ENCODE measurements at places on chromosomes 13 and 19.

DNA sequence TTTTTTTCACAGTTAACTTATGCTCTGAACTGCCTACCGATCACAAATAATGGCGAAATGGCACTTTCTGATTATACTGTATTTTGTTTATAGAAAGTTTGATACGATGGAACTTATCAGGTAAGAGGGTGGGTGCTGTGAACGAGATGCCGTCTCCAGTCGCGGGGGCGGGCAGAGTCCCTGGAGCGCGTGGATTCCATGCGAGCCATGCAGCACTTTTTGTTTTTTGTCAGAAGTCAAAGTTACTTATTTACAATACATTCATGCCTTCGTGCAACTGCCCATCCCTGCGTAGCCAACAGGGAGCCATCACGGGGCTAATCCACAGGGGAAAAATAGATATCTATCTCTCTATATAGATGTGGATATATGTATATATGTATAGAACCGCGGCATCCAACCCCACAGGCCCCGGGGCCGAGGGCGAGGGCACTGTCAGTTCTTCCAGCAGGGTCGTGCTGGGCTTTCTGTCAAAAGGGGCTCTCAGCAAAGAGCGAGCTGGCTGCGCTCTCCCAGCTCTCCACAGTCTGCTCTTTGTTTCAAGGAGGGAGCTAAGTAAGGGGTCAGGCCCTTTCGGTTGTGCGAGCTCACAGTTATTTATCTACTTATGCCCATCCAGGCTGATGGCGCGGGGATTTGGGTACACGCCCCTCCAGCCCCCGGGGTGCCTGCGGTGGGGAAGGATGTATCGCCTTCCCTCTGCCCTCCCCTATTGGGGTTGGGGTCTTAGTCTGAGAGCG is 3.4 kb downstream of the SLITRK1 start:
- no peak for DNase-seq
- no peaks in the 10 kb centered on the region for H3K36me3 ChIP-seq
- peak overlapping the region; percentile 54 for H3K4me3 ChIP-seq
- no peaks in the 10 kb centered on the region for H3K4me1 ChIP-seq
- no peak overlapping the region for H3K27ac ChIP-seq
- H3K27me3 ChIP-seq, result no peaks in the 10 kb centered on the region

GRCh38 chr13:44627441-44627840 is 51.3 kb upstream of the TSC22D1 start:
- no peak overlapping the region for H3K27ac ChIP-seq
- H3K36me3 ChIP-seq, result no peaks in the 10 kb centered on the region
- H3K27me3 ChIP-seq, result no peaks in the 10 kb centered on the region
- peaks cover 14% of the 10 kb centered on the region for H3K4me1 ChIP-seq
- peak; percentile 29 for DNase-seq

GRCh38 chr19:53224606-53225005 is 30.1 kb downstream of the ZNF677 start:
- H3K36me3 ChIP-seq, result no peaks in the 10 kb centered on the region
- no peak overlapping the region for H3K4me3 ChIP-seq
- no peaks in the 10 kb centered on the region for H3K27me3 ChIP-seq
- H3K27ac ChIP-seq, result no peak overlapping the region
- DNase-seq, result no peak

DNA sequence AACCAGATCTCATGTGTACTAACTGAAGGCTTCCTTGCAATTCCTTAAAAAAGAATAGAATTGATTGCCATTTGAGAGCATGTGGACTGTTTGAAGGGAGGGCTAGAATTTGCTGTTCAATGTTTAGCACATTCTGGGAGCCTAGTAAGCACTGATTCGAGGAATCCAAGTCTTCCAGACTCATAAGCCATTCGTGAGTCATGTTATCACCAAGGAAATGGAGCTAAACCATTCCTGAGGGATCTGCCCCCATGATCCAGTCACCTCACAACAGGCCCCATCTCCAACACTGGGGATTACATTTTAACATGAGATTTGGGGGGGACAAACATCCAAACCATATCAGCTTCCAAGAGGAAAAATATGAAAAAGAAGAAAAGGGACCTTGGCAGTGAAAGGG is 276.4 kb downstream of the KCNRG start:
- DNase-seq, result peak; percentile 33
- H3K4me3 ChIP-seq, result no peak overlapping the region
- no peaks in the 10 kb centered on the region for H3K36me3 ChIP-seq

GRCh38 chr13:24127116-24127631 is 33.3 kb upstream of the SPATA13 start:
- DNase-seq, result no peak
- no peak overlapping the region for H3K4me3 ChIP-seq
- no peak overlapping the region for H3K27ac ChIP-seq

GRCh38 chr13:113759525-113760137 is 605 bp downstream of the TMEM255B start:
- no peak overlapping the region for H3K27ac ChIP-seq
- peak overlapping the region; percentile 76 for H3K4me3 ChIP-seq
- peaks cover 3% of the 10 kb centered on the region for H3K27me3 ChIP-seq
- DNase-seq, result peak; percentile 26

DNA sequence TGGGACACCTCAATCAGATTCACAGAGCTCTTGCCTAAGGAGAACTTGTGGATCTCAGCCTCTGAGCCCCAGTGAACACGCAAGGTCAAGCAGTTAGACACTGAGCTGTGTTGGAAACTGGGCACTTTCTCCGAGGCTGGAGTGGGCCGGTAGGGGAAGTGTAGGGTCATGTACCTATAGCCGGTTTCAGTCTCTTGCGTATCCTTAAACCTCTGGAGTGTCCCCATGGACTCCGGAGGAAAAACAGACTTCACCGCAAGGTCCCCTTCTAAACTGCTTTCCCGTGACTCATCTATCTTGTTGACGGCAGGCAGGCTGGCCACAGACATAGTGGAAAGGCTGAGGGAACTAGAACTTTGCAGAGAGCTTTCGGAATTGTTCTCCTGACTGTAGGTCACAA is 11.3 kb downstream of the IQCN start:
- H3K4me1 ChIP-seq, result no peaks in the 10 kb centered on the region
- no peaks in the 10 kb centered on the region for H3K27me3 ChIP-seq
- no peak overlapping the region for H3K27ac ChIP-seq
- H3K36me3 ChIP-seq, result peaks cover 19% of the 10 kb centered on the region

- no peaks in the 10 kb centered on the region for H3K27me3 ChIP-seq
- no peaks in the 10 kb centered on the region for H3K4me1 ChIP-seq
- H3K36me3 ChIP-seq, result peaks cover 40% of the 10 kb centered on the region
- H3K4me3 ChIP-seq, result no peak overlapping the region
- no peak for DNase-seq
These were observed 9.5 kb downstream of the ATG4D start for GRCh38 chr19:10553087-10553667.

- DNase-seq, result no peak
- no peaks in the 10 kb centered on the region for H3K36me3 ChIP-seq
These were observed at the start of gene VSTM1 for GRCh38 chr19:54063350-54064116. VSTM1 (minus strand) TSS chr19:54063897; CDS start chr19:54063777, 120 bp downstream.

DNA sequence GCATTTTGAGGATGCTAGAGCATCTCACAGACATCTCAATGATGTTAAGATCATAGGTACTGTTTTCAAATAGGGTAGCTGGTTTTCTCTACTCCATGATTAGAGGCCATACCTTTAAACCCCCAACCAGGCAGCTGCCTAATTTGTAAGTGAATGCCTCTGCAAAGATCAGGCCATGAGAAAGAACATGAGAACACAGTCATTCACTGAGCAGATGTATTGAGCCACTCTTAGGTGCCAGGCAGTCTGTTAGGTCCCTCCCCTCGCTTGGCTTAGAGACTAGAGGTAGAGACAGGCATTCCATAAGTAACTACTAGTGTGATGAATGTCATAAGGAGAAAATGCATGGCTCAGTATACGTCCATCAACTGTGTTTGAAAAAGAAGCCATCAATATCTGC is 410.0 kb downstream of the FGF9 start:
- no peaks in the 10 kb centered on the region for H3K36me3 ChIP-seq
- no peak for DNase-seq
- H3K4me3 ChIP-seq, result no peak overlapping the region
- no peak overlapping the region for H3K27ac ChIP-seq
- no peaks in the 10 kb centered on the region for H3K4me1 ChIP-seq

- H3K4me3 ChIP-seq, result no peak overlapping the region
- no peak for DNase-seq
- H3K36me3 ChIP-seq, result no peaks in the 10 kb centered on the region
- no peaks in the 10 kb centered on the region for H3K4me1 ChIP-seq
- H3K27me3 ChIP-seq, result no peaks in the 10 kb centered on the region
These were observed 24.8 kb downstream of the C2CD4C start for GRCh38 chr19:383922-384798.

DNA sequence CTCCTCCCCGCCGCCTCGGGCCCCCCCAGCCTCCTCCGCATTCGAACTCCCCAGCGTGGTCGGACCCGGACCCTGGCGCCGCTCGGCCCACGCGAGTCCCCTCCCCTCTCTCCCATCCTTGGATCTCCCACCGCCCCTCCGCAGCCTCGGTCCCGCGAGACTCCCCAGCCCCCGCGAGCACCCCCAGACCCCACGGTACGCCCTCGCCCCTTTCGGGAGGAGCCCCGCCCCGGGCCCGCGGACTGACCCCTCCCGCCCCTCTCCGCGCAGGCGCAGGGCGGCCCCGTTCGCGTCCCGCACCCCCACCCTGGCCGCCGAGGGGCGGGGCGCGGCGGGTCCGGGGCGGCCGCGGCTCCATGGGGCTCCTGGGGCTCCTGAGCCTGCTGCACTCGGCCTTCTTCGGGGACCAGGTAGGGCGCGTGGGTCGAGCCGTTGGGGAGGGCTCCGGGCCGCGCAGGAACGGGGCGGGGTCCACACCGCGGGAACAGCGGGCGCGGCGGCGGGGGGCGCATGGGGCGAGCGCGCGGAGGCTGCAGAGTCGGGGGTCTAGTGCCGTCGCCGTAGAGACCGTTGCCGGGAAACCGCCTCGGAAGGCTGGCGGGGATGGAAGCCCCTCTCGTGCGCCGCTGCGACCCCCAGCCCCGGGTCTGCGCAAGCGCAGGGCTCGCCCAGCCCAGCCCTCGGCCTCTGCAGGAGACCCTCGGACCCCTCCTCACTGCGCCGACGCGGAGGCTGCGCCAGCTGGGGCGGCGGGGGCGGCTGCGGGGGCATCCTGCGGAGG is 3.8 kb upstream of the APC2 start:
- peaks cover 39% of the 10 kb centered on the region for H3K27me3 ChIP-seq
- no peak overlapping the region for H3K27ac ChIP-seq
- peaks cover 14% of the 10 kb centered on the region for H3K36me3 ChIP-seq

DNA sequence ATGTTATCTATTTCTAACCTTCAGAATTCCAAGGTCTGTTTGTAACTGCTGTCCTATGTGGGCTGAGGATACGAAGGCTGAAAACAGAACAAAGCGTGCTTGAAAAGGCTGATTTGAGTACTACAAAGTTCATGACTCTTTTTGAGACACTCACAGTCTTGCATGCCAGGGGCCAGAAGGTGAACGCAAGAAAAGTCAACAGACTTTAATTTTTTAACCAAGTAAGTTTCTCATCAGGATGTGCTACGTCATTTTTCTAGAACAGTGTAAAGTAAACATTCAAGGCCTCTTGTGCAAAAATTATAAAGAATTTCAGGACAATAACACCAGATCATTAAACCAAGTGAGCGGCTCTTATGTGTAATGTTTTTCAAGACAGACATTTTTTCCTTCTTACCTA is 163.5 kb downstream of the COG6 start:
- H3K4me3 ChIP-seq, result no peak overlapping the region
- peak; percentile 41 for DNase-seq
- no peaks in the 10 kb centered on the region for H3K36me3 ChIP-seq
- no peak overlapping the region for H3K27ac ChIP-seq

- DNase-seq, result no peak
- H3K27ac ChIP-seq, result no peak overlapping the region
- no peak overlapping the region for H3K4me3 ChIP-seq
- H3K27me3 ChIP-seq, result peaks cover 2% of the 10 kb centered on the region
- H3K36me3 ChIP-seq, result no peaks in the 10 kb centered on the region
These were observed 21.7 kb upstream of the RXFP2 start for GRCh38 chr13:31717583-31717982.

- H3K4me3 ChIP-seq, result no peak overlapping the region
- H3K27ac ChIP-seq, result no peak overlapping the region
- no peaks in the 10 kb centered on the region for H3K27me3 ChIP-seq
- H3K36me3 ChIP-seq, result no peaks in the 10 kb centered on the region
- H3K4me1 ChIP-seq, result no peaks in the 10 kb centered on the region
These were observed 423.3 kb downstream of the SPRY2 start for GRCh38 chr13:79917628-79918027.

DNA sequence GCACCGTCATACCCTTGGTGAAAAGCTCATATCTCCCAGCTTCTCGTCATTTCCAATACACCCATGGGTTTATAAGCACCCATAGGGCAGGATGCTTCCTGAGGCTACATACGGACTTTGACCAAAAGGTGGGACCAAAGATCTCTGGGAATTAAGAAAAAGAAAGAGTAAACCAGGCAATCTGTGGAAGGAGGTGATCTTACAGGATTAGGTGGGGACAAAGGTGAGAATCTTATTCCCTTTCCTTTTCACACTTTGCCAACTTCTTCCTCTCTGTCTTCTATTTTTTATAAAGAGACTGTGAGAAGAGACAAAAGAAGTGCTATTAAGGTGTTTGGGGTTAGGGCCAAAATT is 172.0 kb downstream of the DLEU7 start:
- no peaks in the 10 kb centered on the region for H3K4me1 ChIP-seq
- H3K36me3 ChIP-seq, result no peaks in the 10 kb centered on the region
- DNase-seq, result no peak
- H3K4me3 ChIP-seq, result no peak overlapping the region

DNA sequence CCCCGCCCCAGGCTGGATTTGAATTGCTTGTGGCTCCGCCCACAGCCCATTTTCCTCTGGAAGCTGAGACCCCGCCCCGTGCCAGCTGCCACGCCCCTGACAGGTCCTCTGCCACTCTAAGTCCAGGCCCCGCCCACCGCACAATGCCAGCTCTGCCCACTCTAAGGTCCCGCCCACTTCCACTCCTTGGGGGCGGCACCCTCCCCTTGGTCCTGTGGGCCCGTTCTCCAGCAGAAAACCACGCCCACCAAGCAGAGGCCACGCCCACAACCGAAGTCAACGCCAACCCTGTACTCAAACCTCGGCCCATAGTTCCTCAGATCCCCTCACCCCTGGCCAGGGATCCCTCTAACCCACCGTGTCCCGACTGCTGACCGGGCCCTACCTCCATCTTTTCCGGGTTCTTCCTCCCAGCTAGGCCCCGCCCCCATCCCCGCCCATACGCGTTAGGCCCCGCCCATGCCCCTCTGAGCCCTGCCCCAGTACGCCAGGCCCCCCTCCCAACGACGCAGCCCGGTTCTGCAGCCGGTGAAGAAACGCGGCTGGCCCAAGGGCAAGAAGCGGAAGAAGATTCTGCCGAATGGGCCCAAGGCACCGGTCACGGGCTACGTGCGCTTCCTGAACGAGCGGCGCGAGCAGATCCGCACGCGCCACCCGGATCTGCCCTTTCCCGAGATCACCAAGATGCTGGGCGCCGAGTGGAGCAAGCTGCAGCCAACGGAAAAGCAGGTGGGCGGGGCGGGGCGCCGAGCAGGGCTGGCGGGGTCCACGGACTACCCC is 1.3 kb downstream of the HMG20B start:
- H3K4me1 ChIP-seq, result peaks cover 4% of the 10 kb centered on the region
- peak overlapping the region; percentile 70 for H3K4me3 ChIP-seq
- H3K27ac ChIP-seq, result no peak overlapping the region
- no peaks in the 10 kb centered on the region for H3K27me3 ChIP-seq
- peak; percentile 93 for DNase-seq

Measured in fibroblast of lung (primary cell).